GM18507 (cell line): ENCODE measurements at places on chromosomes 1 and 21.

- DNase-seq = no peak
Measured at GRCh38 chr1:14373081-14373758, 225.3 kb upstream of the KAZN start.

DNA sequence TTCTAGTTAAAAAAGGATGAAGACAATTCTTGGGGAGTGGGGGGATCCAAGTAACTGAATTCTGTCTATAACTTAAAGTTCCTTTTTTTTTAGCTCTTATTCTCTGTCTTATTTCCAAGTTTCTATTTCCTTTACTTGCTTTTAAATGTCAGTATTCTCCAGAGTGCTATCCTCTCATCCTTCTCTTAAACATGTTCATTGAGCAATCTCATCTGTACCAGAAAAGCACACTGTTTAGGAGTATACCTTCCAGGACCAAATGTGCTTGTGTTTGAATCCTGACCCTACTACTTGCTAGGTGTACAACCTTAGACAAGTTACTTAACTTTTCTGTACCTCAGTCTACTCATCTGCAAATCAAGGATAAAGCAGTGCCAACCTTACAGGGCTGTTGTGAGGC, 50.1 kb downstream of the AKT3 start:
- no peak for DNase-seq

DNA sequence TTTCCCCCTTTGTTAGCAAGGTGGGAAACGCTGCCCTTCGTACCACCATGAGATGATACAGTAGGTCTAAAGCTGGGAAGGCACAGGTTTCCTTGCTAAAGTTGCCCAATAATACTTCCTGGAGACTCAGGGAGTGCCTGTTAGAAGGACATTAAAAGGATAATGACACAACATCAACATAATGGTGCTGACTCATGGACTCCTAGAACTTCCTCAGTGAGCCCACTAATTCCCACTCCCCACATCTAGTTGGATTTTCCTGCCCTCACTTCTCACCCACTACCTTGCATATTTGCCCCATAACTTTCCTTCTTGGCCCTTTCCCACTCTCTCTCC, 17.5 kb downstream of the CFAP45 start:
- no peak for DNase-seq

DNA sequence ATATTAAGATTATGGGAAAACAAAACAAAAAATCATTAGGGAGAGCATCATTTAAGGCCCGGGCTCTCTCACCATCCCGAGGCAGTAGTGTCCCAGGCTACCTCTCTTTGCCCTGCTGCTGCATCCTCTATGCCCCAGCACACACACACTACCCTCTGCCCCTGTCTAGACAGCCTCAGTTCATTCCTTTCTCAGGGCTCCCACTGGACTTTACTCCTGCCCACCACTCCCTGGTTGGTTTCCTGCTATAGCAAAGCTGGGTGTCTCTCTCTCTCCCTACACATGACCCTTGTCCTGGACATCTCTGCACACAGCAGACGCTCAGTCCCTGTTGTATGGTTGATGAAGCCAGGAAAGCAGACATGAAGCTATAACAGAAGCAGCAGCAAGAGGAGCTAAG, 30.7 kb downstream of the GNG12 start:
- no peak for DNase-seq

DNA sequence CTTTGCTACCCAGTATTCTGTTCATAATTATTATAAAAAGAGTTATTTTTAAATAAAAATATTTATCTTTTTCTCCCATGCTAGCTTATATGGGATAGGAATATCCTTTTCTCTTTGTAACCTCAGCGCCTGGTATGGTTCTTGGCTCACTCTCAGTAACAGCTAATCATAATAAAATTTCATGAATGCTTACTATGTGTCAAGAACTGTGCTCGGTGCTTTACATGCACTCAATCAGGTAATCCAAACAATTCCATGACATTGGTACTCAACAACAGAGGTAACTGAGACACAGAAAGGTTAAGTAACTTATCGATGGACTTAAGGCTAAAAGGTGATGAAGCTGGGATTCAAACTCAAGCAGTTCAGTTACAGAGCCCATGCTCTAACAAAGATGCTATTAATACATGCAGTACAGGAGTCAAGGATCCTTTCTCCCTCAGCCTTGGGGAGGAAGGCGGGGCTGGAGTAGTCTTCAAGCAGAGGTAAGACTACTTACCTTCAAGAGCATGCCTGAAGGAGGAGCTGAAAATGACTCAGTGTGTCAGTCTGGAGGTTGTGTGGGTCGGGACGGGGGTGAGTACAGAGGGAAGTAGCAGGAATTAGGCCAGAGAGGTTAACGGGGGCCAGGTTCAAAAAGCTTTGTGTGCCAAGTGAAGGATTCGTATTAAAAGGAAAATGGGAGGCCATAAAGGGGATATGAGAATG, 73.4 kb downstream of the PLPPR5 start:
- DNase-seq = no peak

GRCh38 chr1:53645690-53646078, 93.3 kb downstream of the GLIS1 start:
- DNase-seq = no peak

- DNase-seq = peak; percentile 30
Measured at GRCh38 chr1:179034720-179035119, 9.0 kb downstream of the FAM20B start.

GRCh38 chr1:98044071-98044697, 123.3 kb upstream of the DPYD start:
- DNase-seq = no peak

- no peak for DNase-seq
Measured at GRCh38 chr1:78836726-78837125, 169.8 kb downstream of the ADGRL4 start.

GRCh38 chr1:36390411-36390810, 4.7 kb upstream of the STK40 start:
- DNase-seq = no peak

DNA sequence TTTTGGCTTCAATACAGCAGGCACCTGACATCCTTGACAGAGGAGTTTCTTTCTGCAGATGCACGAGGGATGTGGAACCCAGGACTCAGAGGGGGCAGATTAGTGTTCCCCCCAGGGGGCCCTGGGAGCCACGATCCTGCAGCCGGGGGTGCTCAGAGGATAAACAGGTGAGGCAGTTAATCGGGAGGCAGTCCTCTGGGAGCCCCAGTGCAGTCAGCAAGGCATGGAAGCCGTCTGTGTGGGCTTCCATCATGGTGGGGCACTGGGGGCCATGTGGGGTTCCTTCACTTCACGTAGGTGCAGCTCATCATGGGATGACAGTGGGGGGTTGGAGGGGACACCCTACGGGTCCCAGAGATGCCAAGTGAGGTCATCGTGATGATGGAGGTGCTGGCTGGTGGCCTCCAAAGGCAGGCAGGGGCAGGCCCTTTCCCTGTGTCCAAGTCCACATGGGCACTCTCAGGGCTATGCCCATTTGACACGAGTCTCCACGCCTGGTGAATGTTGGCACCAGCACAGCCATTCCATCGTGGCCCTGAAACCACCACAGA, 59.3 kb upstream of the ABCG1 start:
- DNase-seq = no peak

DNA sequence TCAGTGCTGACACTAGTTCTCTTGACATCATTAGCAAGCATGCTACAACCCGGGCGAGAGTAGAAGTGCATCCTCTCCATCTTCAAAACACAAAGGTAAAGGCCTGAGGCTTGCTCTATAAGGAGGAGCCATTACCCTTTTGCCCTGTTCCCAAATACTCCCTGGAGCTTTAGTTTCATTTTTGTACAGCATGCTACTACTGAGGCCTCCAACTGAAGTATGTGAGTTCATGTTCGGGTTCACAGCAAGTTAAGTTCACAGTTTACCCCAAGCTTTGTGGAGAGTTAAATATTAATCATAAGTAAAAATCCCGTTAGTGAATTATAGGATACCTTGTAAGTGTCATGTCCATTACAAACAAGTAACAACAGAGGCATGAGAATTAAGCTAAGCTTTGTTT, 156.6 kb downstream of the APP start:
- no peak for DNase-seq

DNA sequence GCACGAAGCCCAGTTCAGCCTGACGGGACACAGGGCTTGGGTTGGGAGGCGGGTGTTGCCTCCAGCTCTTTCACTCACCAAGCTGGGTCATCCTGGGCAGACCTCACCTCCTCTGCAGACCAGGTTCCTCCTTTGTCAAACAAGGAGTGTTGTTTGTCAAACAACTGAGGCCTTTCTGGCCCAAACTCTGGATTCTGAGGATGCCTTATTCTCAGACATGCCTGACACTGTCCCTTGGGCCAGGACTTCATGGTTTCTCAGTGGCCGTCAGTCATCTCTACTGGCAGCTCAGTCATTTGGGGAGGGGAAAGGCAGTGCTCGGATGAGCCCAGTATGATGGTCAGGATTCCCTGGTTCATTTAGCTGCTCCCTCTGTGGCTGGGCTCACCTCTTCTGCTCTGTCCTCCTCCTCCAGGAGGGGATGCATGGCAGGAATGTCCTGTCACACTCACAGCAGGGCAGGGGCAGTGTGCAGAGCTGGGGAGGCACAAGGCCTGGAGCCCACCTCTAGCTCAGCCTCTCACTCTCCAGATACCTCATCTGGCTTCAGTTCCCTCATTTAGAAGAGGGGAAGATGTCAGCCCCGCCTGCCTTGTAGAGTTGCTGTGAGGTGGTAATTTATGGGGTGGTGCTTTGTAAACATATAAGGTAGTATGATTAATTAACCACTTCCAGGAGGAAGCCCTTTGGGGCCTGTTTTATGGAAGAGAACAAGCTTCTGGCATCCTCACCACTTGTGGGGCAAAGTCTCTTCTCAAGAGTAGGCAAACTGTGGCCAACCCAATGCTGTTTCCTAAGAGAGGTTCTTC, 20.6 kb downstream of the SLC2A1 start:
- DNase-seq = no peak

GRCh38 chr1:73065339-73066041, 783.2 kb upstream of the NEGR1 start:
- DNase-seq = no peak

- DNase-seq = no peak
Measured at GRCh38 chr1:181812208-181812607, 249.3 kb downstream of the ZNF648 start.

GRCh38 chr1:187054862-187055757, 226.4 kb downstream of the PLA2G4A start:
- no peak for DNase-seq

DNA sequence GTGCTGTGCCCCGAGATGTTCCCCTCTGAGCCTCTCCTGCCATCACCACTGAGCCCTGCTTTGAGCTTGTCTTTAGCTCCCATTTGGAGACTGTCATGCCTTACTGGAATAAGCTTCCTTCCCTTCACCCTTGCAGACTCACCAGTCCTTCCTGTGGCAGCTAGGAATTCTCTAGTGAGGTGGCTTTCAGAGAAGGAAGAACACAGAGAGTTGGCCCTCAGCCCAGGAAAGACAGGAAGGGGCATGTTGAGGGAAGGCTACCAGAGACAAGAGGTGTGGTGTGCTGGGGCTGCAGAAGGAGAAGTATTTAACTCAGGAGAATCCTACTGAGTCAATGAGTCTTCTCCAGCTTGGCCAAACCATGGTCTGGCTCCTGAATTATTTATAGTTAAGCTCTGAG, 76.3 kb downstream of the UCK2 start:
- DNase-seq = no peak

- no peak for DNase-seq
Measured at GRCh38 chr1:9848022-9848421, 24.3 kb upstream of the CLSTN1 start.

DNA sequence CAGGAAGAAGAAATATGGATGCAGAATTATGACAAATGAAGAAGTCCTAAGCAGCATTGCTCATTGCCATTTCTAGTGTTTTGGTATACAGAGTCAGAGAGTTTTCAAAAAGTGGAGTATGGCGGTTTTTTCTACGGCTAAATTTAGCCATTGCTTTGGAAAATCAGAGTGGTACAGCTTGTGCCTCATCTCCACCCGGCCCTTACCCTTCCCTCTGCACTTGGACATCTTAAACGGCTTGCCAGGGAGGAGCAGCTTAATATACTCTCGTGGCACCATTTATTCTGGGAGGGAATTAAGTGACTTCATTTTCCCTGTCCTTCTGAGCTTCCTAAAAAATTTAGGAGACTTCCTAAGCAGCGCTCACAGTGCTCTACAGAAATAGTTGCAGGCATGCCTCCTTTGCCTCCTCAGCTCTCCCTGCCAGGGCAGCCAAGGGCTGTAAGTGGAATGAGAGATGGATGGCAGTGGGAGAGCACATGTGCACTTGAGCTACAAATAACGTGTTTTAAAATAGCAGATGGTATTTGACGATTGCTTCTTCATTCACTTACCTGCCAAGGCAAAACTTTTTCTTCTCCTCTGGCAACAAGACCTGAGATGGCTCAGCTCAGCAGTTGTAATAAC, 51.5 kb upstream of the VAMP3 start:
- no peak for DNase-seq

DNA sequence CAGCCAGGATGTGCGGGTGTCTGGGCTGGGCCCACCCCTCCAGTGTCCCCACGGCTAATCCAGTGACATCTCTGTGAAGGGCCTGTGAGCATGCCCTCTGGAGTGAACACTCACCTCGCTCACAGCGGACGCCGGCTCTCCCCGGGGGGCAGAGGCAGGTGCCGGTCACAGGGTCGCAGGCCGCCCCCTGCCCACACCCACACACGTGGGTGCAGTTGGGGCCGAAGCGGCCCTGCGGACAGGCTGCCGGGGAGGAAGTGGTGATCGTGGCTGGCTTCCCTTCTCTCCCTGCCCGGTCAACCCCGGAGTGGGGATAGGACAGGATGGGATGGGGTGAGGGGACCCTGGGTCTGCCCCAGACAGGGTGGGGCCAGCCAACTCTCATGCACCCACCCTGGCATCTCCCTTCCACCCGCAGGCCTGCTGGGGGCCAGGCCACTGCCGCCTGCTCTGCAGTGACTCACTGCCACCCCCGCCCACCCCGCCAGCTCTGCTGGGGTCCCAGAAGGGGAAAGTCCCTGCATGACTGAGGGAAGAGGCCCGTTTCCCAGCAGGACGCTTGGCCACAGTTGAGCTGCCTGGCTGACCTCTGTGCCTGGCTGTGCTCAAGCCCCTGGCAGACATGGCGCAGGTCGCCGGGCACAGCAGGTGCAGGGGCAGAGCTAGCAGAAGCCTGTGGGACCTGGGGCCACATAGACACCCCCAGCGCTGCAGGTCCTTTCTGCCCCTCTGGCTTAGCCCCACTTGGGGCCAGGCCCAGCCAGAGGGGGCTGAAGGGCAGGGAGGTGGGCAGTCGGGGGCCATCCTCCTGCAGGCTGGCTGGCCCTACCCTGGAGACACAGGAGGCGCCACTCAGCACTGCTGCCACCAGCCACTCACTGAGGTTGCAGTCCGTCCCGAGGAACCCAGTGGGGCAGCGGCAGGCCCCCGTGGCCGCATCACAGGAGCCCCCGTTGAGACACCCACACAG, 41.6 kb downstream of the ARHGEF16 start:
- no peak for DNase-seq

GRCh38 chr1:41418857-41419583, 57.8 kb downstream of the FOXO6 start:
- DNase-seq = no peak

- DNase-seq = no peak
Measured at GRCh38 chr1:215273838-215274516, 191.4 kb downstream of the KCNK2 start.
